Karpas-422 (cell line): ENCODE measurements at places on chromosomes 12 and 14. TPM values are rescaled to one million over a fixed set of nuclear protein-coding genes. Genes with fewer than 3 reads are reported as not detected.

Gene ASPG
- not detected in 2 replicates for total RNA-seq

GRCh38 chr12:119710374-119710964 is 42.5 kb downstream of the PRKAB1 start:
- no peak overlapping the region for H3K27ac ChIP-seq
- H3K36me3 ChIP-seq = peaks cover 21% of the 10 kb centered on the region; the same call in 1 of the 2 replicates
- H3K27me3 ChIP-seq = no peaks in the 10 kb centered on the region
- H3K4me3 ChIP-seq = no peak overlapping the region
- no peaks in the 10 kb centered on the region for H3K4me1 ChIP-seq
- DNase-seq = no peak

- H3K4me3 ChIP-seq = no peak overlapping the region
- no peak for DNase-seq
- no peak overlapping the region for H3K27ac ChIP-seq
Observed at GRCh38 chr14:95440951-95441350, 75.5 kb downstream of the SYNE3 start.

GRCh38 chr14:23629832-23630396 is 6.2 kb upstream of the DHRS2 start:
- H3K27ac ChIP-seq = no peak overlapping the region
- no peaks in the 10 kb centered on the region for H3K27me3 ChIP-seq
- no peaks in the 10 kb centered on the region for H3K4me1 ChIP-seq
- no peak overlapping the region for H3K4me3 ChIP-seq
- H3K36me3 ChIP-seq = no peaks in the 10 kb centered on the region

DNA sequence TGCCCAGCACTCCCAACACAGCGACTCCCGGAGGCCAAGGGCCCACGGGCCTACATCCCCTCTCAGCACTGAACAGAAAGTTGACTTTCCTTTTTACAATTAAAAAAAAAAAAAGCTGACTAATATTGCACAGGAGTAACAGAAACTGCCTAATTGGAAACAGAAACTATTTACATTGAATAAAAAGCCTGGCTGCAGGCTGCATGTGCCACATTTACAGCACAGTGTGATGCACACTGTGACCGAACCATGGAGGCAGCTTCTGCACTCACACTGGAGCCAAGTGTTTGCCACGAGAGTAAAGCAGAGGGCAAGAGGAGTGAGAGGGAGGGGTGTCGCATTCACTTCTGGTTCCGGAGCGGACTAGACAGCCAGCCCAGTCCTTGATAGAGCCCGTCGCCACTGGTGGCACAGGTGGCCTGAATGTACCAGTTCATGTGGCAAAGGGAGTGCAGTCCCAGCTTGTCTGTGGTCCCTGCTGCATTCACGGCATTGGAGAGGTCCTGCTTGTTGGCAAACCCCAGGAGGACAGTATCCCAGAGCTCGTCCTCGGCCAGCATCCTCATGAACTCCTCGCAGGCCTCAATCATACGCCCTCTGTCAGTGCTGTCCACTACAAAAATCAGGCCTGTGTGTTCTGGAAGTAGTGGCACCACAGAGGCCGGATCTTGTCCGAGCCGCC is 59.2 kb downstream of the SPPL3 start:
- no peak overlapping the region for H3K4me3 ChIP-seq
- H3K4me1 ChIP-seq = peaks cover 43% of the 10 kb centered on the region
- no peak overlapping the region for H3K27ac ChIP-seq
- H3K36me3 ChIP-seq = no peaks in the 10 kb centered on the region
- DNase-seq = no peak

GRCh38 chr14:32471181-32471580 is 142.1 kb downstream of the AKAP6 start:
- no peaks in the 10 kb centered on the region for H3K27me3 ChIP-seq
- H3K36me3 ChIP-seq = no peaks in the 10 kb centered on the region
- no peak overlapping the region for H3K4me3 ChIP-seq
- H3K4me1 ChIP-seq = no peaks in the 10 kb centered on the region

- no peak overlapping the region for H3K27ac ChIP-seq
- no peaks in the 10 kb centered on the region for H3K27me3 ChIP-seq
- DNase-seq = no peak
- no peak overlapping the region for H3K4me3 ChIP-seq
- H3K36me3 ChIP-seq = no peaks in the 10 kb centered on the region
Observed at GRCh38 chr14:103061482-103061976, 4.2 kb upstream of the CDC42BPB start.

Gene SERPINA9
- total RNA-seq = 164 and 182 TPM in 2 replicates

- no peaks in the 10 kb centered on the region for H3K4me1 ChIP-seq
- H3K27ac ChIP-seq = no peak overlapping the region
- peak; percentile 65 for DNase-seq
- H3K27me3 ChIP-seq = no peaks in the 10 kb centered on the region
- H3K36me3 ChIP-seq = no peaks in the 10 kb centered on the region
- no peak overlapping the region for H3K4me3 ChIP-seq
Observed at GRCh38 chr12:1907652-1908611, 10.5 kb downstream of the CACNA2D4 start.

DNA sequence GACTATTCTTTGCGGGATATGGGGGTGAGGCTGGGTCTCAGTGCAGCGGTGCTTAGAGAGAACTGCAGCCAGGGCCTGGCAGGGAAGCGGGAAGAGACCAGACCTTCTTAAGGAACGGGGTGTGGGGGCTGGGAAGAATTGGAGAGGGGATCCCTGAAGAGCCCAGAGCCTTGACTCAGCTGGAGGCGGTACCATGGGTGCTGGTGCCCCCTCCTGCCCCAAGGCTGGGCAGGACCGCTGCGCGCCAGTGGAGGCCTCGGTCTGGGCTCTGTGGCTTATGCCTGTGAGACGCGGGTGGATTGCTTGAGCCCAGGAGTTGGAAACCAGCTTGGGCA is 1.3 kb upstream of the RNU7-1 start:
- H3K4me3 ChIP-seq = no peak overlapping the region
- DNase-seq = no peak
- H3K36me3 ChIP-seq = no peaks in the 10 kb centered on the region

Gene SDS
- total RNA-seq = not detected in 2 replicates

DNA sequence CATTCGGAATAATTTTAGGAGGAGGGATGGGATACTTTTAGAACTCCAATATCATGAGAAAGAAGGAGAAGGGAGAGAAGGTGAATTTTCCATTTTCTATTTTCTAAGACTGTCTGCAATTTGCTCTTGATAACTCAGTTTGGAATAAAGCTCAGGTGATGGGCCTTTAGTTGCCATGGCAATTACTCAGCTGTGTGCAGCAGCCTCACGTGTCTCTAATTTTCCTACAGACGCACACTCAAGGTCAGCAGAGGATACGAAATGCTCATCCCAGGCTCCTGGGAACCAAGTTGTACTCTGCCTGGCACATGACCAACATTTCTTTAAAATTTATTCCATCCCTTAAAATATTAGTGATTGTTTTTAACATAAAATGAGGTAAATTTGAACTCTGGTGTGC is 76.7 kb downstream of the TTC8 start:
- no peak overlapping the region for H3K27ac ChIP-seq
- H3K36me3 ChIP-seq = no peaks in the 10 kb centered on the region
- no peak overlapping the region for H3K4me3 ChIP-seq
- H3K4me1 ChIP-seq = no peaks in the 10 kb centered on the region

DNA sequence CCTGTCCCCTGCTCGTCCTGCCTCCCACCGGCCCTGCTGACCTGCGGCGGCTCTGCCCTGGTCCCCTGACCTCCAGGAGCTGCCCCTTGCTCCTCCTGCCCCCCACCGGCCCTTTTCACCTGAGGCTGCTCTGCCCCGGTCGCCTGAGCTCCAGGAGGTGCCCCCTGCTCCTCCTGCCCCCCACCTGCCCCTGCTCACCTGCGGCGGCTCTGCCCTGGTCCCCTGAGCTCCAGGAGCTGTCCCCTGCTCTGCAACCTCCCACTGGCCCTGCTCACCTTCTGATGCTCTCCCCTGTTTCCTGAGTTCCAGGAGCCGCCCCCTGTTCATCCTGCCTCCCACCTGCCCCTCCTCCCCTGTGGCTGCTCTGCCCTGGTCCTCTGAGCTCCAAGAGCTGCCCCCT is 101.3 kb downstream of the TMEM121 start:
- no peak overlapping the region for H3K4me3 ChIP-seq
- H3K4me1 ChIP-seq = no peaks in the 10 kb centered on the region; the same call in 1 of the 2 replicates
- no peak for DNase-seq
- H3K36me3 ChIP-seq = no peaks in the 10 kb centered on the region
- no peak overlapping the region for H3K27ac ChIP-seq
- H3K27me3 ChIP-seq = no peaks in the 10 kb centered on the region

DNA sequence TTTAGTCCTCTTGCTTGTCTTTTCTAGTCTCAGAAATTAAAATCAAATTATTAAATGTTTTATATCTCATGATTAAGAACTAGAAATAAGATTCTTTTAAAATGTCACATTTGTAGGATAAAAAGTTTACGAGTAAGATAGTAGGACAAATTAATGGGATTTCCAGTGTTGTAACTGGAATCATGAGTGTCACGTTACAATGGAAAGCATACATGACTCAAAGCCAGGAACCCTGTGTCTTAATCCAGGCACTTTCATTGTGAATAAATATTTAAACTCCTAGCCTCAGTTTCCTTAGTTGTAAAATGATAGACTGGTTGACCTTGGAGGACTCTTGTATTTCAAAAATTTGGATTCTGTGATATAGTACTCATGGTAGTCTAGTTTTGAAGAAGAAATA is 84.9 kb downstream of the MIA2 start:
- no peaks in the 10 kb centered on the region for H3K27me3 ChIP-seq
- H3K27ac ChIP-seq = no peak overlapping the region
- no peaks in the 10 kb centered on the region for H3K4me1 ChIP-seq
- H3K36me3 ChIP-seq = peaks cover 29% of the 10 kb centered on the region; the same call in 1 of the 2 replicates
- DNase-seq = no peak

GRCh38 chr12:27964123-27964522 is 8.4 kb downstream of the PTHLH start:
- no peaks in the 10 kb centered on the region for H3K36me3 ChIP-seq
- no peaks in the 10 kb centered on the region for H3K27me3 ChIP-seq
- DNase-seq = no peak
- H3K4me1 ChIP-seq = no peaks in the 10 kb centered on the region

GRCh38 chr12:57869927-57870318 is 23.4 kb upstream of the CTDSP2 start:
- H3K36me3 ChIP-seq = no peaks in the 10 kb centered on the region
- no peak for DNase-seq
- no peak overlapping the region for H3K27ac ChIP-seq
- no peaks in the 10 kb centered on the region for H3K27me3 ChIP-seq

DNA sequence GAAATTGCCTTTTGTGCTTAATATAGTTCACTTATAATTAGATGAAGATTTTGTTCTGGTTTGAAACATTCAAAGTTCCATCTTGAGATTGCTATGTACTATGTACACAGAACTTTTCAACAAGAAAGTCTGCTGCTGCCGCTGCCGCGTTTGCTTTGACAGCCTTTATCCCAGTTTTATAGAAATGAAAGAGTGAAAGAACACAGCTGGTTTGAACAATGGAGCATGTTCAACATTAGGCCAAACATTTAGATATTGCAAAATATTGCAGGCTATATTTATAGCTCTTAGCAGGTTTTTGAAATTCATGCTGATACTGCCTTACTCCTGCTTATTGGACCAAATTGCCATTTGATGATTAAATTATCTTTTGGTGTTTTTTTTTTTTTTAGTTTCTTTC is 299.8 kb upstream of the PRKD1 start:
- H3K4me1 ChIP-seq = no peaks in the 10 kb centered on the region
- no peaks in the 10 kb centered on the region for H3K36me3 ChIP-seq
- H3K27me3 ChIP-seq = no peaks in the 10 kb centered on the region
- no peak overlapping the region for H3K4me3 ChIP-seq
- DNase-seq = no peak

- no peaks in the 10 kb centered on the region for H3K36me3 ChIP-seq
- no peaks in the 10 kb centered on the region for H3K27me3 ChIP-seq
- H3K27ac ChIP-seq = no peak overlapping the region
- no peak for DNase-seq
Observed at GRCh38 chr14:70995671-70996070, 88.4 kb downstream of the PCNX1 start.

Gene ADGRD1
- not detected in 2 replicates for total RNA-seq

Gene SMCO2
- not detected in 2 replicates for total RNA-seq

DNA sequence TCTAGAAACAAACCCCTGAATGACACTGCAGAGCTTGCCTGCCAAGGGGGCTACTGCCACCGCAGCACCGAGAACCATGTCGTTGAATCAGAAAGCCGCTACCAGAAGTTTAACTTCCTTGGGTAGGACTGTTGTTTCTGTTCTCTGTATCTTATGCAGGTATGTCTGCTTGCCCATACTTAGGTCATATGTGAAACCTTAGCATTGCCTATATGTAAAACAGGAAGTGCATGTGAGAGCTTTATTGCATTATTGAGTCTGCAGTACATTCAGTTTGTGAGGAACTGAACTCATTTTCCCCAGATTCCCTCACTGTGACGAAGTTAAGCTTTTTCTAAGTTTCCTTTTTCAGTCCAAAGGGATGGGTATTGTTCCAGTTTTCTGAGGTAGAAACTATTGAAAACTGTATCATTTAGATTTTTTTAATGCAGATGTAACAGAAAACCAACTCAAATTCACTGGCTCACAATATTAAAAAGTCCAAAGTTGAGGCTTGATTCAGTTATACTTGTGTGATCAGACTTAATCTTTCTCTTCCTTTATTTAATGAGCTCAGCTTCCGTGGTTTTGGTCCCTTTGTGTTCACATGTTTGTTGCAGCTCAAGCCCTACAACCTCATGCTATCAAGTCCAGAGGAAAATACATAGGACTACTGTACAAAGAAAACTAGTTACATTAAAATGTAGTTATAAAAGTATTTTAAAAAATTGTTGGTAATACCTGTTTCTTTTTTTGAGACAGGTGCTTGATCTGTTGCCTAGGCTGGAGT is 6.9 kb downstream of the FBXO34 start:
- H3K36me3 ChIP-seq = peaks cover 5% of the 10 kb centered on the region; the same call in 1 of the 2 replicates
- H3K4me1 ChIP-seq = peaks cover 52% of the 10 kb centered on the region
- DNase-seq = peak; percentile 66
- H3K4me3 ChIP-seq = no peak overlapping the region
- H3K27me3 ChIP-seq = no peaks in the 10 kb centered on the region

- no peaks in the 10 kb centered on the region for H3K27me3 ChIP-seq
- H3K36me3 ChIP-seq = no peaks in the 10 kb centered on the region
- H3K27ac ChIP-seq = no peak overlapping the region
- no peak for DNase-seq
- no peak overlapping the region for H3K4me3 ChIP-seq
Observed at GRCh38 chr12:126523891-126524290, 1458.7 kb downstream of the AACS start.

- no peaks in the 10 kb centered on the region for H3K36me3 ChIP-seq
- no peaks in the 10 kb centered on the region for H3K27me3 ChIP-seq
- H3K4me1 ChIP-seq = no peaks in the 10 kb centered on the region
- no peak overlapping the region for H3K27ac ChIP-seq
- no peak for DNase-seq
Observed at GRCh38 chr12:18601962-18602361, 135.8 kb downstream of the PLCZ1 start.

DNA sequence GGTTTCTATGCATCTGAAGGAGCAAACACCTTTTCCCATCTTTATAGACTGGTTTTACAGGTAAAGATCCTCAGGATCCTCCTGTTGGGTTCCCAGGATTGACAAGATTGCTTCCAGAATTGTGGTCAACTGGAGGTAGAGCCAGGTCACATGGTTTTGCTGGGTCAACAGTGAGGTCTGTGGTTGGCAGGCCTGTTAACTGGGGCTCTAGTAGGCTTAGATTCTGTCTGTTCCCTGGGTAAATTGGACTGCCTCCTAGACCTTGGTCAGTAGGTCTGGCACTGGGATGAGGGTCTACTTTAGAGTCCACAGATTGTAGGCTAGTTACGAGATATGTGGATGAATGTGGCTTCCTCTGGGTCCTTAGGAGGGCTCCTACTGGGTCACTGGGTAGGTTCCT is 3.5 kb upstream of the PZP start:
- no peak for DNase-seq
- H3K27ac ChIP-seq = no peak overlapping the region
- no peaks in the 10 kb centered on the region for H3K4me1 ChIP-seq
- H3K27me3 ChIP-seq = no peaks in the 10 kb centered on the region
- no peak overlapping the region for H3K4me3 ChIP-seq
